Activated CD4-positive, alpha-beta T cell treated with anti-CD3 and anti-CD28 coated beads, Interleukin-2, amount 10 ng/mL, durations not matched to agents 24 days and 14 days (primary cell): ENCODE measurements at places on chromosomes 12 and 14. TPM values are rescaled to one million over a fixed set of nuclear protein-coding genes. Genes with fewer than 3 reads are reported as not detected.

DNA sequence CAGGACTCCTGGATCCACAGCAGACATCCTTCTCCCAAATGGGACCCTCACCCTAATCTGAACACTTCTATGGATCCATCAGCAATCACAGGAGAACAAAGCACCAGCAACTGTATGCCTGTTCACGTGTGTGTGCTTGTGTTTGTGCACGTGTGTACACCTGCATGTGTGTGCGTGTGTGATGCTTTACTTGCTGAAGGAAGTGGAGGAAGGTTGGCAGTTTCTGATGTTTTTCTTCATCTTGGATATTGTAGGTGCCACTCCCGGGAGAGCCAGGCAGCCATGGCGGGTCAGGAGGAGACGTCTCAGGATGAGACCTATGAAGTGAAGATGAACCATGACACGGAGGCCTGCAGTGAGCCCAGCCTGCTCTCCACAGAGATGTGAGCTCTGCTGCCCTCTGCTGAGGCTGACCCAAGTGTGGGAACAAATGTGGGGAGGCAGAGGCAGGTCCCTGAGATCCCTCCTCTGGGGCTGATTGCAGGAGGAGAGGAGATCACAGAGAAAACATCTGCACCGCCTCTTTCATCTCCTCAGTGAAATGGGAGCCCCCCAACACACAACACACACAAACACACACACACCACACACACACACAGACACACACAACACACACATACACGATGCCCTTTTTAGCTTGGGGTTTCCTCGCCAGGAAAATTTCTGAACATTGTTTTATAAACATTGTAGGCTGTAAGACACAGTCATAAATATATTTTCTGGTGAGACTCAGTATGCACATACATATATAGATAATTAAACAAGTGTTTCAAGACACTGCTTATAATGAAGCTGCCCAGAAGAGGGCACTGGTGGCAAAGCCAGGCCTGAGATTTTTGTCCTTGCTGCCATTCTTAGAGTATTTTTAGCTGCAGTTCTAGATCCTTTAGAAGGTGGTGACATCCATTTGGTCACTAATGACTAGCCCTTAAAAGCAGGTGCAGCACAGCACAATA lies 112.2 kb upstream of the FKBP4 start:
- peak; percentile 86 for DNase-seq
- no peak overlapping the region for H3K4me3 ChIP-seq
- no peaks in the 10 kb centered on the region for H3K36me3 ChIP-seq

GRCh38 chr12:104694711-104695110 lies 238.0 kb downstream of the CHST11 start:
- peaks cover 71% of the 10 kb centered on the region for H3K4me1 ChIP-seq
- no peak for DNase-seq
- peaks cover 2% of the 10 kb centered on the region for H3K27me3 ChIP-seq

GRCh38 chr14:85010186-85010585 lies 519.8 kb upstream of the FLRT2 start:
- H3K4me1 ChIP-seq, result no peaks in the 10 kb centered on the region
- no peaks in the 10 kb centered on the region for H3K36me3 ChIP-seq
- no peak overlapping the region for H3K27ac ChIP-seq
- no peak overlapping the region for H3K4me3 ChIP-seq

RNASE7 gene
- not detected in 2 replicates for total RNA-seq

DNA sequence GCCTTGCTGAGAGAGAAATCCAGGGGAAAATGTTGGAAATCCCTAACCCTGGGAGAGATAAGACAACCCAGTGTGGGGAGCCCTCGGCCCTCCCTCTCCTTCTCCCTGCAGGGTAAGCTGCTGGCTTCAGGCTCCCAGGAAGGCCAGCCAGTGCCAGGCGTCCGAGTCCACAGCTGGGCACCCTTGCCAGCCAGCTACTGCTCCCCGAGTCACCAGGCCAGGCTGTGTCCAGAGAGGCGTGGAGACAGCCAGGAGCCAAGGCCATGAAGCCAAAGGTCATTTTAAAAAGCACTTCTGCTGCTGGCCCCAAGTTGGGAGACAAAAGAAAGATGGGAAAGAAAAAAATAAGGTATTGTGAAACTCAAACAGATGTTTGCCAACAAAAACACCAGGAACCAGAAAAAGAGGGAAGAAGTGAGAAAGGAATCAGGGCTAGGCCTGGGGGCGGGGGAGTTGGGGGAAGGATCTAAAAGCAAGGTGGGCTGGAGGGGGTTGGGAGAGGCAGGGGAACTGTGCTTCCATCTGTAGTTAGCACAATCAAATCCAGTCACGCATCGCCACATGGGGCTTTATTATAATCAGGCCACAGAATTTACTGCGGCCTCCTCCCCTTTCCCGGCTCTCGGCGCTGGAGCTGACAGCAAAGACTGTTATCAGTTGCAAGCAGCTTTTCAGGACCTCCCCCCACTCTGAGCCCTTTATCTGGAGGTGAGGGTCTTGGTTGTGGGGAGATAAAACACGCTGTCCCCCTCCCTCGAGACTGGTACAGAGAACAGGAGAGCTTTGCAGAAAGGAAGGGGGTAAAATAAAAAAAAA lies 33.5 kb downstream of the RBM19 start:
- H3K4me3 ChIP-seq, result no peak overlapping the region
- H3K4me1 ChIP-seq, result peaks cover 9% of the 10 kb centered on the region
- peaks cover 31% of the 10 kb centered on the region for H3K36me3 ChIP-seq
- no peak overlapping the region for H3K27ac ChIP-seq

MYBPC1 gene
- total RNA-seq, result not detected in 2 replicates
